Retina (tissue), 1 donor: ENCODE measurements at places on chromosomes 13 and 19.

GRCh38 chr19:40542202-40542859 lies 34.3 kb upstream of the SHKBP1 start:
- DNase-seq, result peak; percentile 38

DNA sequence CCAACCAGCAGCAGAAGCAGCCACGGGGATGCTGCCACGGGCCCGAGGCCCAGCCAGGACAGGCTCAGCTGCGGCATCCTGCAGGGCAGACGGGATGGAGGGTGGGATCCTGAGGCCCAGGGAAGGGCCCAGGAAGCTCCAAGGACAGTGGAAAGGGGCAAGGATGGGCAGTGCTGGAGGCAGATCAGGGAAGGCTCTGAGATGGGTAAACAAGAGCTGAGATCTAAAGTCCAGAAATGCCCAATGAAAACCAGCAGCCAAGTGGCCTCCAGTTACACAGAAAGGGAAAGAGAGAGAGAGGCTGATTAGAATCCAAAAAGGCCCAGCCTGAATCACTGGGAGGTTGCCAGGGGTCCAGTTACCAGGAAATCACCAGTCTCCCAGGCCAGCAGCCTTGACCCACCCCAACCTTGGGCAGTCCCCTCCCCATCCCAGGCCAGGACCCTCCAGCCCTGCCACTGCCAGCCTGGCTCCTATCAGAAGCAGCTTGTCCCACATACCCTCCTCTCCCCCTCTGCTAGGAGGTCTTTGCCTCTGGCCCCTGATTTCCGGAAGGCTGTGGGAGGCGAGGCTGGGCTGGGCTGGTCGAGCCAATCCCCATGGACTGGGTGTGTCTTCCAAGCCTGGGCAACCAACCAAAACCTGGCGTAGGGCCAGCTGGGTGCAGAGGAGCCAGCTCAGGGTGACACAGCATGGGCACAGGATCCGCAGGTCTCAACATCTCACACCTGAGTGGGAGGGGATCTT lies at the start of gene CYP4F11:
TSS of gene CYP4F11 (minus strand) at position 198 of the 747 bp plus-strand sequence. CDS start at position 77, 121 bp downstream.
- no peak for DNase-seq

GRCh38 chr19:28292822-28293500 lies 920.0 kb downstream of the UQCRFS1 start:
- peak; percentile 23 for DNase-seq

GRCh38 chr13:51644654-51645053 lies 60.4 kb downstream of the WDFY2 start:
- no peak for DNase-seq

DNA sequence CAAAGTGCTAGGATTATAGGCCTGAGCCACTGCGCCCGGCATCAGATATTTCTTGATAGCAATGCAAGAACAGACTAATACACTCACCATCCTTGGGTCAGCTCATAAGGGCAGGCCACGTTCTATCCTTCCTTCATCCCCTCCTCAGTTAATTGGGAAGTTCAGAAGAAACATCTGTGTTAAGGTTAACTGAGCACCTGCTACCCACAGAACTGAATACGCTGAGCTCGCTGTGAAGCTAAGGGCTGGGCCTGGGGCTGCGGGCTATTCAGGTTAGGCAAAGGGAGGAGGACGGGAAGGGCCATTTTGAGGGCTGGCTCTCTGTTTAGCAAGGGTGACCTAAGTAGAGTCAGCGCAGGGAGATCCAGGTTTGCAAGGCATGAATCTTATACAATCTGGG lies 43.0 kb upstream of the UQCRFS1 start:
- DNase-seq, result no peak

- DNase-seq, result no peak
These were observed 420.5 kb upstream of the HTR2A start for GRCh38 chr13:47317356-47317755.

DNA sequence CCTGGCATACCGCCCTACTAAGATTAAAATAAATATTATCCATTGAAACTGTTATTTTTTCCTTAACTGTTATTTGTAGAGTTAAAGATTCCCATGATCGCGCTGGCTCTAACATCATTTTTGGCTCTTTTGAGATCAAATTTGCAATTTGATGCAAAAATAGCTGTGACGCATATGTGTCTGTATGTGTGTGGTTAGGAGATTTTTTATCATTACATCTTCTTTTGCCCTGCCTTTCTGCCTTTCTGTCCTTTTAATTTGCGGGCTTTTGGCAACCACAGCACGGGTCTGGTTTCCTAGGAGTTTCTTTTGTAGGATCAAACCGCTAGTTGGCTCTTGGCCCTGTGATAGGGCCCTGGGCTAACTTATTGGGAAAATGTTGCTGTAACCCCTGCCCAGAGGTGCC lies 37.3 kb upstream of the ALOX5AP start:
- no peak for DNase-seq

- no peak for DNase-seq
These were observed 30.6 kb downstream of the SERPINE3 start for GRCh38 chr13:51370116-51370515.

DNA sequence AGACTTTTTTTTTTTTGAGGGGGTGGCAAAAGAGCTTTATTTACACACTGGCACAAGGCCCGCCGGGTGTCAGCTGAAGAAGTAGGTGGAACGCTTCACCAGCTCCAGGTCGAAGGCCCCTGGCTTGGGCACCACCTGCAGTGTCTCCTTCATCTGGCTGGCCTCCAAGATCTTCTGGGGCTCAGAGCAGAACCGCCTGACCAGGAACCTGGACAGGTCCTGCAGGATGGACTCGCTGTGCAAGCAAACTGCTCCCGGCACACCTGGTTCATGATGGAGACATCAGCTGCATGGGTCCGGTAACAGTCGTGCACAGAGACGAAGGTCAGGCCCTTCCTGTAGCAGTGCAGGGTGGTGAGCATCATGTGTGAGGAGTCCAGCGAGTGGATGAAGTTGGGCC lies 4.4 kb upstream of the CYP4F2 start:
- no peak for DNase-seq

DNA sequence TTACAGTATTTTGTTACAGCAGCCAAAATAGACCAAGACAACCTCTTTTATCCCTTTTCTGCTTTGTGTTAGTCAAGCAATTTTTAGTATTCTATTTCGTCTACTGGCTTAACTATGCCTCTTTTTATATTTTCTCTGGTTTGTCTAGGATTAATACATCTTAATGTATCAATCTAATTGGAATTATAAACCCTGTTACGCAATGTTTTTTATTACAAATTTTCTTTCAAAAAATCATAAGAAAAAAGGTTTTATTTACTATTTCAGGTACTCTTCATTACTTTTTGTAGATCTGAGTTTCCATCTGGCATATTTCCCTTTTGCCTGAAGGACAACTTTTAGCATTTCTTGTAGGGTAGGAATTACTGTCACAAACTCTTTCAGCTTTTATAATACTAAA lies 275.3 kb downstream of the DIAPH3 start:
- no peak for DNase-seq

DNA sequence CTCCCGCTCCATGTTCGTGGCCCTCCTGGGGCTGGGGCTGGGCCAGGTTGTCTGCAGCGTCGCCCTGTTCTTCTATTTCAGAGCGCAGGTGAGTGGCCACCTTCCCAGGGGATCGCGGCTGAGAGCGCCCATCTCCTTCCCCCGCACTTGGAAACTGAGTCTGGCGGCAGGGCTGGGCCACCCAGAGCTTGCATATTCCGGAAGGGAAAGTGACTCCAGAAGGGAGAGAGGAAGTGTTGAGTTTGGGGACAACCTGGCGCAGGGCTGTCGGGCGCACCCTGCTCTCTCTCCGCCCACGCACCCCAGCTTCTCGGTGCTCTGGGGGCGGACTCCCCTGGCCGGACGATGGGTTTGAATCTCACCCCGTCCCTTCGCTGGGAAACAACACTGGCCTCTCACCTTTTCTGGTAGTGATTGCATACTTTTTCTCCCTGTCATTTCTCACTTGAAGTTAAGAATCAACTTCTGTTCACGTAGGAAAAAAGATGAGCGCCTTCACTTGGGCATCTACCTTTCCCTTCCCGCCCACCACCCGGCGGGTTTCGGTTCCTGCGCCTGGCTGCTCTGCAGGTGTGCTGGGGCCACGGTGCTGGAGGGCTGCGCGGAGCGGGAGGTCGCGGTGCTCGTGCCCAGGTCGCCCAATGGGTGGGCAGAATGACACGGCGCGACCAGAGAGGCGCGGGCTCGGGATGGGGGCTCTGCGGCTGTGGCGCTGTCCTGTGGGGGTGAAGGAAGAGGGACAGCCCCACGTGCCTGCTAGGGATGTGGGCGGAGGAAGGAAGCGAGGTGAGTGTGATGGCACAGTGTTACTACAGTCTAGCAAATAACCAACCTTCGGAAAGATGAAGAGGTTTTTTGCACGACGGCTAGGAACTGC lies 721 bp downstream of the TNFSF11 start:
- peak; percentile 32 for DNase-seq

DNA sequence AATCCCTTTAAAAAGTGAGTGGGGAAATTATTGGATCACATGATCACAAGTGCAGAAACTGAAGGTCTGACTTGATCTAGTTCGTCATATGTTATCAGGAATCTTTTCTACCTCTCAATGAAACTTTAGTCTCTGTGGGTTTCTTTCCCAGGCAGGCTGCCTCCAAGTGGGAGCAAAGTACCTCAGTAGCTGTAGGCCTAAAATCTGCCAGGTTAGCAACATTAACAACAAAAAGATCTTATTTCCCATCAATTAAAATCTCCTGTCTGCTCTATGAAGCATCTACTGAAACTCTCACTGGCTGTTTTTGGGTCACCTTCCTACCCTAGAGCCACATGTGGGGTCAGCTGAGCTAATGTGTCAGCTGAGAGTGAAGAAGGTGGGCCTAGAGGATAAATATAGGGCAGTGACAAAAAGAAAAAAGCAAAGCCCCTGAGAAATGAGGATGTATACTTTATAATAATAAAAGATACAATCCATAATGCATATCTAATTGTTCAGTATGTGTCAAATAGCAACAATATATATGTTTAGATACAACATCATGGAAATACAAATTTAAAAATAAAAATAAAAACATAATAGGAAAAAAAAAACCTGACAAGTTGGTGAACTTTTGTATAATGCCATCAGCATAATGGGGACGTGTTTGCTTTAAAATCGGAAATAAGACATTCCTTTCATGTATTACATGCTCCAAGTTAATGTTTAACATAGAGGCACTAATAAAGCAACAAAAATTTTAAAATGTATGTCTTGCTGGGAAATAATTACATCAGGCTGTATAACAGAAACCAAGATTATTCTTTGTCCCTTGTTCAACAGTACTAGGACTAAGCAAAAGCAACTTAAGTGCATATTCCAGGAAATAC lies 141.1 kb downstream of the GPC5 start:
- DNase-seq, result no peak

DNA sequence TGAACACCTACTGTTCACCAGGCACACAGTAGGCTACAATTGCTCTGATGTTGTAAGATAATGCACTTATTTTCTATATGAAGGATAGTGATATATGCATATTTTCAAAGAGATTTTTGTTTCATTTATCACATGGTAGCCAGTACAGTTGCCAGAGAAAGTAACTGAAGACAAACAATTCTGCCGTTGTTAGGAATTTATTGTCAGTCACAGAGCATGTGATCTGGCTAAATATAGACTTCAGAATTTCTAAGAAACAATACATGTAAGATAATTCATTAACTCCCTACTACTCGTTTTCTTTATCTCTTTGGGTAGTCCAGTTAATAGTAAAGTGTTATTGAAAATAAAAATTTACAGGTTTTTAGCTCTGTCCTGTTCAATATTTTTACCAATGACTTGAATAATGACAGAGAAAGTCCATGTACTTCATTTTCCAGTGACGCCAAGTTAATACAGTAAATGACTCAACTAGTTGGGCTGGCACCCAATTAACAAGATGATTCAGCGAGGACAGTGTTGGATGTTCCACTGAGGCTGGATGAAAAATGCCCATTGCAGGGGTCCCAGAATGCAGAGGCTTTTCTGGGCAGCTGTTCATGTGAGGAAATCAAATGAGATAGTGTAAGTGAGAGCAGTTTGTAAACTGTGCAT lies 35.6 kb downstream of the GJA3 start:
- no peak for DNase-seq

DNA sequence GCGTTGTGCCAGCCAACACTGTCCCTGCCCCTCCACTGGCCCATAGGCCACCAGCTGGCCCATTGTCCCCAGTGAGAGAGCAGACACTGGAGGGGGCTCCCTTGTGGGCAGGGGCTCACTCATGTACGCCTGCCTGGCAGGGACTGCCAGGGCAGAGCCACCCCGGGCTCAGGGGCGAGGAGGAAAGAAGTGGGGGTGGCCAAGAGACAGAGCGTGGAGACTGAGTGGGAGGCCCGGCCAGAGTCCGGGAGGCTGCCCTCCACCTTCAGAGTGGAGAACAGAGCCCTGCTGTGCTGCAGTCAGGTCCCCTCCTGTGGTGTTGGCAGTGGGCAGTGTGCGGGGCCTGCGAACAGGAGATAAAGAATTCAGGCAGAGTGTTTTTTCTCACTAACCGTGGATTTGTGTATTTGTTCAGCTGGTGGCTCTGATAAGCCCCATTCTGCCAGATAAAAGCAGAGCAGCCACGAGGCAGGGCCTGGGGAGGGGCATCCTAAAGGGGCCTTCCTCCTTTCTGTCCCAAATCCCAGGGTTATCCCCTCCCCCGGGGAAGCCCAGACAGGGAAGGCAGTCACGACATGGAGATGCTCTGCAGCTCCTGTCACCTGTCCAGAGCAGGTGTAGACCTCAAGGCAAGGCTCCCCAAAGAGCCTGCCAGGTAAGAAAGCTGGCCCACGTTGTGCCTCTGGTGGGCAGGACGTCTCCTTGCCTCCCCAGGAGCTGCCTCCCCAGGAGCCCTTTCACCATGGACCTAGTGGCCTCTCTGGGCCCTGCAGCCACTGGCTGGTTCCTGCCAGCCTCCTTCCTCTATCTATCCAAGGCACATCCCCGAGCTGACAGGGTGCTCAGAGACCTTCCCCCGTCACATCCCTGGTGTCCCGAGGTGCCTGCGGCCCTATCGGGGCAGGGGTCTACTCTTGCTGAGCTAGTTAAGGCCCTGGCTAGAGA lies 33.0 kb downstream of the LYL1 start:
- DNase-seq, result no peak

- no peak for DNase-seq
These were observed 9.9 kb upstream of the PRODH2 start for GRCh38 chr19:35822579-35822978.

- DNase-seq, result peak; percentile 100
These were observed 847 bp upstream of the RAP2A start for GRCh38 chr13:97432917-97433726.

DNA sequence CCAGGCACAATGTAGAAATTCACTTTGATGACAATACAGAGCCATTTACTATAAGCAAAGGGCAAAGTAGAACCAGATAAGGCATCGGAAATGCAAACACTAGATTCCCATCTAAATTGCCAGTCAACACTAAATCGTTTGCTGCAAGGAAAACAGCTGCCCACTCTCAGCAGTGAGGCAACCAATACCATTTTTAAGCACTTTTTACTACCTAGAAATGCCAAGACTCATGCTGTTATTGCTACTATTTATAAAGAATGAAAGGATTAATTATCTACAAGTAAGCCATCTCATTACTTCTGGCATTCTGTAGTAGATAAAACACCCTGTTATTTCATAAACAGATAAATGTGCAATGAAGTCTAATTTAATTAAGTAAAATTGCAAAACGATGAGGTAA lies 422.0 kb downstream of the FGF14 start:
- DNase-seq, result no peak
